ENCODE measurements at places on chromosomes 3 and 15.
A peak's percentile ranks its signal among the peaks of the same experiment; 100 is the strongest.

GRCh38 chr3:69671082-69671952 lies 67.9 kb upstream of the MITF start:
- DNase-seq, result peak; percentile 7

DNA sequence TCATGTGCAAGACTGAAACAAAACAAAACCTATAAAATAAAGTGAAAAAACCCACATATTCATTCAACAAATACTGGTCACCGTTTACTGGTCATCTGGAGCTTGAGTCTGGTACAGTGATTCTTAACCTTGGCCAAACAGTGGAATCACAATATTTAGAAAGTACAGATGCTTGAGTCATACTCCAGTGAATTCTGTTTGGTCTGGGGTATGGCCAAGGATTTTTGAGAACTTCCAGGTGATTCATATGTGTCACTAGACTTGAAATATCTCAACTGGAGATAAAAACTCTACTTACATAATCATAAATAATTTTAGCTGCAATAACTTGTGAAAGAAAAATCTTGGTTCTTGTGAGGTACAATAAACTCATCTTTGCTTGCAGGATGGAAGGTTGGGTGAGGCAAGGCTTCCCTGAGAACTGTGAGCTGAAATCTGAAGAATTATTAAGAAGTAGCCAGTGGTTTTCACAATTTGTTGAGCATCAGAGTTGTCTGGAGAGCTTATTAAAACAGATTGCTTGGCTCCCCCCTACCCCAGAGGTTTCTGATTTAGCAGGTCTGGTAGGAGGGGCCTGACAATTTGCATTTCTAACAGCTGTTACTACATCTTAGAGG lies 9.6 kb downstream of the NEK11 start:
- DNase-seq, result no peak

GRCh38 chr3:169966951-169967915 lies 626 bp downstream of the SEC62 start:
- peak; percentile 51 for DNase-seq

- no peak for DNase-seq
These were observed 4.8 kb downstream of the ARHGEF3 start for GRCh38 chr3:56796996-56797395.

- DNase-seq, result no peak
These were observed 339.0 kb upstream of the NR2E3 start for GRCh38 chr15:71471347-71471746.

DNA sequence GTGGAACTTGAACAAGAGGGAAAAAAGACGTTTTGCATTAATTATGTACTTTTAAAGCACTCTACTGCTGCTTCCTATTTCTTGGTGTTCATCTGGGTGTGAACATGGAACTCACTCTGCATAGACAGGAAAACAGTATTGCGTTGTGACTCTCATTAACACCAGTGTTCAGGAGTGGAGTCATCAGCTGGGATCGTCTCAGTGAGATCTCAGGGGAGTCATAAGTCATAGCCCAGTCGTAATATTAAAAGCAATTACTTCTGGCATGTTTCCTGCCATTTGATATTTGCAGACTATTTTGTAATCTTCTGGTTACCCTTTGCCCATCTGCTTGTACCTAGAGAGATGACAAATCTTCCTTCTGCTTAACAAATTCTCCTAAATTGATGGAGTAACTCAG lies 462.0 kb upstream of the ATP11B start:
- DNase-seq, result no peak

DNA sequence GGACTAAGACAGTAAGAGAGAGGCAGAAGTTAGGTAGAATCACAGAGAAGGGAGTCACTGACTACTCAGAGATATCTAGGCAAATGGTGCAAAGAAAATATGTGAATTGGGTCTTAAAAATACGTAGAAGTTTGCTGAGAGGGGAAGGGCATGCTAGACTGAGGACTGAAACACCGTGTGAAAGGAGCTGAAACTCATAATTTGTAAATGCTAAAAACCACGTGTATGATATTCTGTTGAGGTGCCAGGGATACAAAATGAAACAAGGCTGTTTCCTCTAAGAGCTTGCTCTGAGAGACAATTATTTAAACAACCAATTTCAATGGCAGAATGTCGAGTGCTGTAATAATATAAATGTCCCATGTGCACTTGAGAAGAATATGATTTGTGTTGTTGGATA lies 47.2 kb downstream of the NCK1 start:
- DNase-seq, result no peak

DNA sequence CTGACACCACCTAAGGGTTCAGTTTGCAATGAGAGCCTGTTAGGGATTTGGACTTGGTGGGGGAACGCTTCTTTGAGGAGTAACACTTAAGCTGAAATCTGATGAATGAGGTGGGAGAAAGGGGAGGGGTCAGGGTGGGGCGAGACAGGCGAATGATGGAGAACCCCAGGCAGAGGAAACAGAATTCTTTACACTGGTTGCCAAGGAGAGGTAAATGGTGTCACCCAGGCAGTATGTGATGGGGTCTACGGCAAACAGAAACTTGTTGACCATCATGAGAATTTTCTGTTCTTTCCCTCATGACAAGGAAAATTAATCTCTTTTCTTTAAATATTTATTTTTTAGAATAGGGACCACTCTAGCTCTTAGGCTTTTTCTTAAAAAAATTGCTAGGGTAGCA lies 157.2 kb upstream of the MITF start:
- DNase-seq, result no peak

DNA sequence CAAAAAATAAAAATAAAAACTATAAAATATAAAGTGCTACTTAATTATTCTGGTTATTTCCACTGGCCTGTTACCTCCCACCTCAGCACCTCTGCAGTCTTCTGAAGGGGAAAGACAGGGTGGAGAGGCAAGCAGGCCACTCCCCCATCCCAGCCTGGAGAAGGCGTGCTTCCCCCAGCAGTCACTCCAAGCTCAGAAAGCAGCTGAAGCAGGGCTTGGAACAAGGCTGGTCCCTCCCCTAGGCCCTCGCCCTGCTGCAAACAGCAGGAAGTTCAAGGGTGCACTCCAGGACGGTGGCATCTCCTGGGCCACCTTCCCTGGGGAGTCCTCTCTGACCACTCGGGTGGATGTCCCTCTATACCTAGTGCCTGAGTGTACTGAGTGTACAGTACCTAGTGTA lies 21.4 kb downstream of the CACNA2D2 start:
- no peak for DNase-seq

GRCh38 chr3:171255236-171255806 lies 204.9 kb downstream of the TNIK start:
- no peak for DNase-seq

- no peak for DNase-seq
These were observed 65.2 kb downstream of the LSM3 start for GRCh38 chr3:14243782-14244181.

DNA sequence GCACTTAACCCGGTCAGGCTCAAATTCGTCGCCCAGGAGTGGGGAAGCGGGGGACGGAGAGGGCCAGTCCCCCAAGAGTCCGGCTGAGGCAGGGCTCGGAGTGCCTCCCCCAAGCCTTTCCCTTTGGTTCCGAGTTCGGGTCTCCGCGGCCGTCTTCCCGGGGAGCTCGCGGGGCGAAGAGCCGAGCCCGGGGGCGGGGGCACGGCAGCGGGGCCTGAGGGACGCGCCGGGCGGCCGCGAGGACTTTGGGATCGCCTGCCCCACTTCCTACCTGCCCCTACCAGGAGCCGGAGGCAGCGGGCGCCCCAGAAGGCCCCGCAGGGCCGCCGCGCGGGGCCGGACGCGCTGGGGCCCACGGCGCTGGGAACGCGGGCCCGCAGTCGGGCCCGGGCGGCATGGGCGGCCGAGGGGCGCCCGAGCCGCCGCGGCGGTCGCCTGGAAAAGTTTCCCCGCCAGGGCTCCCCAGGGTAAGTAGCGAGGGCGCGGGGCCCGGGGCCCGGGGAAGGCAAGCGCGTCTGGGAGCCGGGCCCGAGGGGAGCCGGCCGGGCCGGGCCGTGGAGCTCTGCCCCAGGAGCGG lies 2.8 kb downstream of the FURIN start:
- DNase-seq, result peak; percentile 49

Measured in stimulated activated CD4-positive, alpha-beta T cell treated with anti-CD3 and anti-CD28 coated beads, Interleukin-15, amount 100 ng/mL, for 24 hours (primary cell).